Cardiac atrium fibroblast (primary cell): ENCODE measurements at places on chromosomes 5 and 9. TPM values are rescaled to one million over a fixed set of nuclear protein-coding genes. Genes with fewer than 3 reads are reported as not detected.

The QRFP gene
- not detected in 2 replicates for total RNA-seq

The OBP2B gene
- not detected in 2 replicates for total RNA-seq

The YTHDC2 gene
- 12.1 and 16.2 TPM in 2 replicates for total RNA-seq

The LECT2 gene
- not detected in 2 replicates for total RNA-seq

The ANKRD34B gene
- total RNA-seq = not detected in 2 replicates

The C9orf153 gene
- total RNA-seq = 0.16 TPM in 1 of 2 replicates, not detected in the other

The PAEP gene
- not detected in 2 replicates for total RNA-seq

The CDH9 gene
- total RNA-seq = not detected in 2 replicates

The FAM163B gene
- total RNA-seq = 4.4 and 4.5 TPM in 2 replicates

The EFNA5 gene
- total RNA-seq = 1.6 and 2.4 TPM in 2 replicates
